Activated CD4-positive, CD25-positive, alpha-beta regulatory T cell treated with anti-CD3 and anti-CD28 coated beads, Interleukin-2, amount 50 U/mL, for 16 hours (primary cell): ENCODE measurements at places on chromosomes 5 and 9.

- no peak for DNase-seq
Measured at GRCh38 chr9:101026824-101027223, 1.7 kb upstream of the PLPPR1 start.

DNA sequence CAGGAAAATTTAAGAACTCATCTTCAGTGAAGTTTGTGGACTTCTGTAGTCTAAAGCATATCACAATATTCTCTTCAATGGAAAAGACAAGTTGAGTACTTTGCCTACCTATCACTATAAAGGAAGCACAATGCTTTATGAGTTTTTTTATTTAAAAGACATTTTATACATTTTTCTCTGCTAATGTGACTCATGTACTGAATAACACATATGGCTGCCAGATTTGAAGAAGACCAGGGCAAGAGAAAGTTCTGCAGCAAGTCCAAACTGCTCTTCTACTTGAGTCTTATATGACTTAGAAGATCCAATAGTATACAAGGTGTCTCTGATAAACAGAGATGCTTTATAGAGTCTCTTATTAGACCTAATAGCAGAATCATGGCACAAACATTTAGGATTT is 978.4 kb downstream of the TLE4 start:
- DNase-seq = no peak

GRCh38 chr5:73291873-73292272 is 118.9 kb downstream of the TMEM174 start:
- no peak for DNase-seq

- DNase-seq = no peak
Measured at GRCh38 chr5:128669803-128670202, 131.8 kb upstream of the FBN2 start.

GRCh38 chr5:180121826-180122413 is 50.4 kb upstream of the RNF130 start:
- DNase-seq = no peak

GRCh38 chr5:68336200-68336599 is 120.6 kb downstream of the PIK3R1 start:
- DNase-seq = no peak

DNA sequence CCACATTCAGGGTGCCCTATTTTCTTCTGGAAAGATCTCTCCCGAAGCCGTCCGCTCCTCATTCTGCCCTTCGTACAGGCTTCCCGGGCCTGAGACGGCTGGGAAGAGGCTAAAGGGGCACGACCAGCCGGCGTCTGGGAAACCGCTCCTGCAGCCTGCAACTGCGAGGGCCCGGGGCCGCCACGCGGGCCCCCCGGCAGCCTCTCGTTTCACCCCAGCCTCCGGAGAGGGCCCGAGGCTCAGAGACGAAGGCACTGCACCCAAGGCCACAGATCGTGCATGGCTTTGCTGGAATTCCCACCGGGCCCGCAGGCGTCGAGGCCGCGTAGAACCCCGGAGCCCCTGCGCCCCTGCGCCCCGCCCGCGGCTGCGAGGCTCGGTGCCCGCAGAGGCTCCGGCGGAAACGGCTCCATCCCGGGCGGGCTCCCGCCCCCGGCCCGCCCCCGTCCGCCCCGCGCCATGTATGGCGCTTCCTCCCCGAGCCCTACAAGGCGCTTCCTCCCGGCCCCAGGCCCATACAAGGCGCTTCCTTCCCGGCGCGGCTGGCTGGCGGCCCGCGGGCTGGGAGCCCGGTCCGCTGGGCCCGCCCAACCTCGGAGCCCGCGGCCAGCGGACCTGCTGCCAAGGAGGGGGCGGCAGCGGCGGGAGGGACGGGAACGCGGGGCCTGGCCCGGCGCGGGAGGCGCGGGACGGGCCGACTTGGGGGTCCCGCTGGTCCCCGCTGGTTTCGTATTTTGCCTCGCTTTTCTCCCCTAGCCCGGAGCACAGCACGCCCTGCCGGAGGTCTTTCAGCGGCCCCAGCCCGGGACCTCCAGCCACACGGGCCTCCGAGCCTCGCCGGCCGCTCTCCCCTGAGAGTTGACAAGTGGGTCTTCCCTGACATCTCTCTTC is 26.6 kb downstream of the EGR1 start:
- peak; percentile 67 for DNase-seq

GRCh38 chr5:19555876-19556275 is 432.1 kb downstream of the CDH18 start:
- no peak for DNase-seq

- no peak for DNase-seq
Measured at GRCh38 chr5:112869948-112870347, 8.9 kb downstream of the SRP19 start.

GRCh38 chr9:92637326-92637725 is 32.6 kb downstream of the IPPK start:
- no peak for DNase-seq

GRCh38 chr9:6356904-6357303 is 28.7 kb downstream of the TPD52L3 start:
- DNase-seq = no peak

DNA sequence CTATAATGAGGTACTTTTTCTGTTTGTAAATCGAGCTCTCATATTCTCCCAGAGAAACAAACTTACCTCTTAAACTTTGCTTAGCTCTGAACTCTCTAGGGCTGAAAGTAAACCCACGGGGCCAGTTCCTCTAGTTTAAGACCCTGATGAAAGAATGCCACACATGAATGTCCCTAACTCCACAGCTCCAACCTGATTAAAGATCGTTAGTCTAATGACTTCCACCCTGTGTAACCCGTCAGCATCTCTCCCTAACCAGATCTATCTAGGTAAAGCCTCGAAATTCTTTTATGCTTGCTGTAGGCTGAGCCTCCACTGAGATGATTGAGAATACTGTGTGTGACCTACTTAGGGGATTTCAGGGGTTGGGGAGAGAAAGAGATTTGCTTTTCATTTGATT is 27.0 kb downstream of the ADRA1B start:
- no peak for DNase-seq

- DNase-seq = no peak
Measured at GRCh38 chr9:61668846-61669245, 479.0 kb downstream of the SPATA31A7 start.

DNA sequence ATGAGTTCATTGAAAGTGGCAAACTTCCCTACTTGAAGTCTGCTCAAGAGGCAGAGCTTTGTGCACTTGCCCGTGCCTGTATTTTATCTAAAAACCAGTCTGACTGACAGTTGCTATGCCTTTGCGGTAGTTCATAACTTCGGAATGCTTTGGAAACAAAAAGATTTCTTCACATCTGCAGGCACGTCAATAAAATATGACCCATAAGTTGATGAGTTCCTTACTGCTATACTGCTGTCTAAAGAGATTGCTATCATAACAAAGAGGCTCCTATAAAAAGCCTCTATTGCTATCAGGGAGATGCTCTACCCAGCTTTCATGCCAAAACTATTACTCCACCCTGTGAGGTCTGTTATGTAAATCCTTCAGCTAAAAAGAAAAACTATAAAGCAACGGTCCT is 25.4 kb upstream of the RNF20 start:
- no peak for DNase-seq

DNA sequence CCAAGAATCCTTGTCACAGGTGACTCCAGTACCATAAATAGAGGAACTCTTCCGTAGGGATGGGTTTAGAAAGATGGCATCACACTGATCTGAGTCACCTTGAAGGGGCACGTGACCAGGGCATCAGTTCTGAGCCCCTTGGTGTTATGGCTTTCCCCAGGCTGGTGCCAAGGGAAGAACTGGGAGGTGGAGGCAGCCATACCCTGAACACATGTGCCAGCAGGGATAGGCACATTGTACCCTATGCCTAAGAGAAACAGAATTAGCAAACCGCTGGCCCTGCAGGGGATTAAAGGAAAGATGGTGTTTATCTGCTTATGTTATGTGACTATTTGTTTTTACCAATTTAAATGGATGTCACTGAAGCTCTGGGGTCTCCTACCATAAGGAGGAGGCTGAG is 196.2 kb downstream of the RGS3 start:
- DNase-seq = no peak

- no peak for DNase-seq
Measured at GRCh38 chr9:134213508-134213850, 49.1 kb upstream of the RNU6ATAC start.

- DNase-seq = no peak
Measured at GRCh38 chr9:110752766-110753165, 84.2 kb downstream of the MUSK start.

- no peak for DNase-seq
Measured at GRCh38 chr5:33726422-33727165, 165.2 kb downstream of the ADAMTS12 start.

- DNase-seq = no peak
Measured at GRCh38 chr9:7097040-7097715, 339.4 kb downstream of the KDM4C start.

DNA sequence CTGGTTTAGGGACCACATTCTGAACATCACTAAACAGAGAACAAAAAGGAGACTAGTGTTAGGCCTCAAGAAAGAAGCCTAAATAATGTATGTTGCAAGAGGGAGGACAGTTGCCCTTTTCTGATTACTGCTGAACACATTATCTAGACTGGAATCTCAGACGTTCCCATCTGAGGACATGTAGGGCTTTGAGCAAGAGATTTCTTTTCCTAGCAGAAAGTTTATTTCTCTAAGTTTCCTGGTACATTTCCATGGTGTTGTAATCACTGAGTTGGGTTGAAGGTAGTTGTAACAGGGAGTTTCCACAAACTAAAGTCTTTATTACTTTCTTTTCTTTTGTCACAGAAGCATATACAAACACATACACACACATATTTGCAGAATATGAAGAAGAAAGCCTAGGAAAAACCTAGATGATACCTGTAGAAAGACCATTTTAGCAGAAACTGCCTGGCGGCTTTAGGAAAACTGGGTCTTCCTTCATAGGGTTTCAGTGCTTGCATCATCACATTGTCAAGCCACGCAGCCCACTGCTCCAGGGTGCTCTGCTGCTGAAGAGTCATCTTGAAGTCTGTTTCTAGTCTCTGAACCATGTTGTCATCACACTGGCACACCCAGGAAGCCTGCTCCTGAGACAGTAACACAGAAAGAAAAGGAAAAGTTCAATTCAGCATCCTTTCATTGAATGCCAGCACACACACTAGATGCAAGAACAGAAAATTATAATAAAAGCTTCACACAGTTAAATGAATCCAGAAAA is 269.1 kb downstream of the RFX3 start:
- DNase-seq = no peak

DNA sequence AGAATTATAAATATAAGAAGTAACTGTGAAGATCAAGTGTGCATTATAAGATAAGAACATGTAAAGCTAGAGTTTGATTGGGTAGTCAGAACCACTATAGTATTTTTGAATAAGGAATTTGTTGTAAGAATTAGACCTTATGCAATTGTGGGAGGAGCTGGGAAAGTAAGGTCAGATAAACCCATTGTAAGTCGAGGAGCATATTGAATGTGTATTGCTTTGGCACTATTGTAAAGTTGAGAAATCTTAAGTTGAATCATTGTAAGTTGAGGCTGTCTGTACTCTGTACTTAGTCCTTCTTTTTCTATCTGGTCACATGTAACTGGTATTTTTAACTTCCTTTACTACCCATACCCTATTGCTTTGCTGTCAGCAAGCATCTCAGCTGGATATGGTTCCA is 158.7 kb downstream of the CCDC171 start:
- DNase-seq = no peak

- DNase-seq = no peak
Measured at GRCh38 chr9:126108240-126108639, 218.4 kb upstream of the MVB12B start.

- no peak for DNase-seq
Measured at GRCh38 chr5:181223729-181224389, 778 bp downstream of the TRIM41 start.

GRCh38 chr5:31809050-31809870 is 170.3 kb downstream of the PDZD2 start:
- no peak for DNase-seq

- no peak for DNase-seq
Measured at GRCh38 chr5:141330299-141331080, at the start of gene PCDHGA1. Gene PCDHGA1, plus strand, starts transcription at chr5:141330514.
